Suprapubic skin (tissue), 4 donors: ENCODE measurements at places on chromosomes 1 and 21.

GRCh38 chr21:19853709-19854575 is 1144.3 kb upstream of the NCAM2 start:
- H3K36me3 ChIP-seq = no peaks in the 10 kb centered on the region
- H3K27me3 ChIP-seq = no peaks in the 10 kb centered on the region
- no peaks in the 10 kb centered on the region for H3K4me1 ChIP-seq
- no peak for DNase-seq
- no peak overlapping the region for H3K4me3 ChIP-seq
- no peak overlapping the region for H3K27ac ChIP-seq

DNA sequence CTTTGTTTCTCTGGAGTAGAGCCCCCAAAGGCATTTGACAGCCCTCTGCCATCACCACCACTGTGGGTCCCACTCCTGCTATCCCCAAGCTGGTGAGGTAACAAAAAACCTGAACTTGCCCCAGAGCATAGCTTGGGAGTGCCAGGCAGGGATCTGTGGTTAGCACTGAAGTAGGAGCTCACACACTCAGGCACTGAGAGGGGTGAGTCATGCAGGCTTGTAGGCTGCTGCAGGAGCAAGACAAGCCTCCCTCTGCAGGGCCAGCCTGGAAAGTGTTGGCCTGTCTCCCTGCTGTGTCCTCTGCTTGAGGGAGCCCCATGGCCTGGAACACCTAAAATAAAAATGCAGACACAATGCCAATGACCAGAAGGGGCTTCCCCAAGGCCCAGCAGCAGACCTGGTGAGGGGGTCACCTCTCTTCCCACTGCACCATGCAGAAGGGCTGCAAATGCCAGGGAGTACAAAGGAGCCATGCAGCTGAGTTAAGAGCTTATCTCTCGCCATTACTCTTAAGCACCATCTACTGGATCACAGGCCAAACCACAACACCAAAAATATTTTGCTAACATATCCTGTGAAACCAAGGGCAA is 108.9 kb upstream of the POGK start:
- no peak overlapping the region for H3K27ac ChIP-seq
- no peaks in the 10 kb centered on the region for H3K4me1 ChIP-seq
- no peak overlapping the region for H3K4me3 ChIP-seq
- H3K36me3 ChIP-seq = no peaks in the 10 kb centered on the region
- H3K27me3 ChIP-seq = no peaks in the 10 kb centered on the region

- DNase-seq = no peak
- no peak overlapping the region for H3K27ac ChIP-seq
- no peaks in the 10 kb centered on the region for H3K36me3 ChIP-seq
- H3K4me3 ChIP-seq = peak overlapping the region; percentile 96
- H3K27me3 ChIP-seq = no peaks in the 10 kb centered on the region
Observed at GRCh38 chr1:39882152-39882551, 1.2 kb downstream of the TRIT1 start.

- no peak overlapping the region for H3K4me3 ChIP-seq
- H3K36me3 ChIP-seq = no peaks in the 10 kb centered on the region
- no peaks in the 10 kb centered on the region for H3K4me1 ChIP-seq
- no peak for DNase-seq
Observed at GRCh38 chr1:29431138-29431537, 194.8 kb downstream of the PTPRU start.

GRCh38 chr1:25909040-25909439 is 2.8 kb upstream of the STMN1 start:
- no peak overlapping the region for H3K27ac ChIP-seq
- DNase-seq = no peak
- H3K4me1 ChIP-seq = peaks cover 28% of the 10 kb centered on the region
- H3K4me3 ChIP-seq = no peak overlapping the region
- no peaks in the 10 kb centered on the region for H3K36me3 ChIP-seq
